ENCODE measurements at places on chromosomes 7 and 10.

GRCh38 chr10:87861566-87861952, 1.8 kb downstream of the KLLN start:
- no peak for DNase-seq

DNA sequence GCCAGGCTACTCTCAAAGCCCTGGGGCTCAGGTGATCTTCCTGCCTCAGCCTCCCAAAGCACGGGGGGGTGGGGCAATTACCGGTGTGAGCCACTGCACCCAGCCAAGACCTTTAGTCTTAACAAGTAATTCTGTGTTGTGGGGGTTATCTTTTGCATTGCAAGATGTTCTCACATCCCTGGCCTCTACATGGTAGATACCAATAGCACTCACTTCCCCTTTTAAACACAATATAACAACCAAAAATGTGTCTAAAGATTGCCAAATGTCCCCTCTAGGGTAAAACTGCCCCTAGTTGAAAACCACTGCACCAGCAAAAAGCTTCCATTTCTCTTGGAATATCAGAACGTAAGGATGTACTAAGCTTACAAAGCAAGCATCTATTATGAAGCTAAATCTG, 225.0 kb downstream of the CTNNA3 start:
- no peak for DNase-seq

- no peak for DNase-seq
Measured at GRCh38 chr7:44639671-44640321, 33.4 kb downstream of the OGDH start.

DNA sequence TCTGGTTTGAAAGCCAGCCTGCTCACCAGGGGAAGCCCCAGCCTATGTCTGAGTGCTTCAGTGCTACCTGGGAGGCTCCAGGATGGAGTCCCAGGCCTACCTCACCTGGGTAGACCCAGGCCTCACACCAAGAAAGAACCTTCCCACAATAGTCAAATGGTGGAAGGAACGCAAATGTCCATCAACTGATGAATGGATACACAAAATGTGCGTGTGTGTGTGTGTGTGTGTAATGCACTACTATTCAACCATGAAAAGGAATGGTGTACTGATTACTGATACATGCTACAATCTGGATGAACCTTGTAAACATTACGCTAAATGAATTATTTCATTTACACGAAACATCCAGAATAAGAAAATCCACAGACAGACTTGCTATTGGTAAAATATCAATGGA, 15.2 kb upstream of the ADRB1 start:
- DNase-seq: no peak

- no peak for DNase-seq
Measured at GRCh38 chr7:74293577-74293908, 4.3 kb downstream of the CLIP2 start.

- no peak for DNase-seq
Measured at GRCh38 chr7:441684-442421, 77.8 kb downstream of the PDGFA start.

GRCh38 chr7:12827219-12827821, 139.9 kb downstream of the ARL4A start:
- DNase-seq: no peak

GRCh38 chr10:133129071-133129858, 30.8 kb upstream of the KNDC1 start:
- DNase-seq: no peak

DNA sequence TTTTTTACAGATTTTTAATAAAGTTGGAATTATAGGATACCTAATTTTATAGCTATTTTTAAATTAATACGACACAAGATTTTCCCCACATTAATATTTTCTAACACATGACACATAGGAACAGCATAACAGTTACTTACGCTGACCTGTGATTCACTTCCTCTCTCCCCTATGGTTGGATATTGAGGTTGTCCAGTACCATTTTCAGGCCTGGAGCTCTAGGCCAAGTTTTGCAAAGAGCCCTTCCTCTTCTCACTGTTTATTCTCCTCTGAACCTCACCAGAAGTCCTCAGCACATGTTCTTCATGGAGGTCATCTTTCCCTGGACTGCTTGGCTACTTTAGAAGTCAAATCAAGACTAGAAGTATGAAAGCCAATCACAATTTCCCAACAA, 28.2 kb downstream of the LYZL1 start:
- no peak for DNase-seq

DNA sequence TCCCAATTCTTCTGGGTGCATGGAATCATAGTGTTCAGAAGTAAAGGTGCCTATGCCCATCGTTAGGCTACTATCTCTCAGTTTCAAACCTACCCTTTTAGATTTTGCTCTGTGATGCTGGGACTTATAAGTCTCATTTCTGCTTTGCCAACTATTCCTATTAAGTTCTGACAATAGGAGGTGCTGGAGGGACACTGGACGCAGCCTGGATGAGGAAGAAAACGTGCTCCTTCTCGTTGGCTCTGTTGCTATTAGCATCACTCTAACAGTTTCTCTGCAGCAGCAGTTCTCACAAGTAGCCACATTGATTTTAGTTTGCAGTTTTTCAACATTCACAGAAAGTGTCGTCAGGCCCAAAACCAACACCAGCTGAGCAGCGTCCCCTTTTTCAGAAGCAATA, 72.4 kb downstream of the ABCC2 start:
- no peak for DNase-seq

DNA sequence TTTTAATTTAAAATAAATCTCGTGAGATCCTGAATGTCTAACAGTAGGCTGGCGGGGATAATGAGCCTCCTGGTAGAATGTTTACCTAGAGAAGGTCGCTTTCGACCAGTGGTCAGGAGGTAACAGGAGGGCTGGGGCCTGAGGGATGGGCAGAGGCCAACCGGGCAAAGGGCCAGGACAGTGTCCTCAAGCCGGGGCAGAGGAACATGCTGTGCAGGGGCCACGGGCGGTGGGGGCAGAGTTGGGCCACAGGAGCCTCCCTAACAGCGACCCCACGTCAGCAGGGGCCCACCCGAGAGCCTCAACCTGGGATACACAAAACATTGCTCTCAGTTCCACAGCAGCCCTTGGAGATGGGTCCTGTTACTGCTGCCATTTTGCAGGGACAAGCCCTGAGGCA, 14.5 kb downstream of the CFAP46 start:
- no peak for DNase-seq

- no peak for DNase-seq
Measured at GRCh38 chr10:11625019-11625735, 13.7 kb upstream of the USP6NL start.

GRCh38 chr7:85457911-85458310, 271.1 kb upstream of the SEMA3D start:
- no peak for DNase-seq

DNA sequence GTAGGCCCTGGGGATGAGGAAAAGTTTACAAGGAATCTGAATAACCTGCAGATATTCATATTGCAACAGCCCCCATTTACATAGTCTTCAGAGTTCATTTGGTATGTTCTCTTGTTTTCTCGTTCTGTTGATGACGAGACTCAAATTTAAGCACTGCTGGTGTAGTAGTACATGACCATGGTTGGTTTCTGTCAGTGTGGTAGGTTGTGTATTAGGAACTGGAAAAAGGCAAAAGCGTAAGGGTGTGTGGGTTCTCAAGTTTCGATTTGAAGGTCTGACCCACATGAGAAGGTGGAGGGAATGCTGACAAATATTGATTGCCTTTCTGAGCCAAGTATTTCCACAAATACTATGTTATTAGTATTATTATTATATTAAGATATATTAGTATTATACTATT, 151.7 kb downstream of the AUTS2 start:
- no peak for DNase-seq

DNA sequence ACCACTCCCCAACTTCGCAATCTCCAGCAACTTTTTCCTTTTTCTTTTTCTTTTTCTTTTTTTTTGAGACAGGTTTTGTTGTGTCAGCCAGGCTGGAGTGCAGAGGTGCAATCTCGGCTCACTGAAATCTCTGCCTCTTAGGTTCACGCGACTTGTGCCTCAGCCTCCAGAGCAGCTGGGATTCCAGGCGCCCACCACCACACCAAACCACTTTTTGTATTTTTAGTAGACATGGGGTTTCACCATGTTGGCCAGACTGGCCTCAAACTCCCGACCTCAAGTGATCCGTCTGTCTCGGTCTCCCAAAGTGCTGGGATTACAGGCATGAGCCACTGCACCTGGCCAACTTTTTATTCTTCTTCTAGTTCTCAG, 55.0 kb downstream of the KIAA1549 start:
- no peak for DNase-seq

GRCh38 chr10:110437351-110437605, 60.4 kb upstream of the DUSP5 start:
- DNase-seq: no peak

- DNase-seq: no peak
Measured at GRCh38 chr10:6988654-6989053, 408.6 kb upstream of the PRKCQ start.

DNA sequence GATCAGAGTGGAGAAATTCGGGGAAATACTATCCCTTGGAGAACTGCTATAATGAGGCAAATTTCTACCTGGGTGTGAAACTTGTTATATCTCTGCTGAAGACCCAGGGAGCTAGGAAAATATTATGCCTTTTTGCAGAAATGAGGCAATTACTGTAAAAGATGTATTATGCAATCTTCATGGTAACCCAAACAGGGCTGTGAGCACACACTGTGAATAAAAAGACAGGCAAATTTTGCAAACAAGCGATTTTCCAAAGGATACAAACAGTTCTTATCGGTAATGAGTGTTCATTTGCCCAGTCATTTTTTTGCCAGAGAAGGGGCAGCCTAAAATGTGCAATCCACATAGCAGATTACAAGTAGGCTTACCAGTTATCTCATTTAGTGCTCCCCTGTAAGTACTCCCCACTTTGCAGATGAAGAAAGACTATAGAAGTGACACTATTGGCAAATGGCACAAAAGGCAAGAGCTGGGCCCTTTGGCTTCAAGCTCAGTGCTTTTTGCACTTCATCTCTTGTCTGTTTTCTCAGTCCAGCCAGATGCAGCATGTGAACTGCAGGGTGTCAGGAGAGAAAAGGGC, 205.8 kb downstream of the HECW1 start:
- DNase-seq: no peak

GRCh38 chr10:85315657-85316056, 987.3 kb downstream of the CCSER2 start:
- no peak for DNase-seq

GRCh38 chr10:121099592-121099991, 248.4 kb downstream of the WDR11 start:
- DNase-seq: no peak

- DNase-seq: no peak
Measured at GRCh38 chr10:46522295-46523118, 34.0 kb downstream of the GPRIN2 start.

GRCh38 chr10:132061030-132061429, 4.7 kb upstream of the JAKMIP3 start:
- no peak for DNase-seq

DNA sequence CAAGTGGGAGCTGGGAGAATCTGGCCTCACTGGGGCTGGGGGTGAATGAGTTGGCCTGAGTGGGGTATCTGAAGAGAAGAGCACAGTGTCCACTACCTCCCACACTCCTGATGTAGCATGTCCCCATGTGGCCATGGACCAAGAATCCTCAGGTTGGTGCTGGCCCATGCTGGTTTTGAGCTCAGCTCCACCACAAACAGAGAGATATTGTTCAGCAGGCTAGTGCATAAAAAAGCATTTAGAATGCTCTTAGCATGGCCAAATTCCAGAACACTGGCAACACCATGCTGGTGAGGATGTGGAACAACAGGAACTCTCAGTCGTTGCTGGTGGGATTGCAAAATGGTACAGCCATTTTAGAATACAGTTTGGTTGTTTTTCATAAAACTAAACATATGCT, 61.4 kb downstream of the FRMPD2 start:
- DNase-seq: no peak

DNA sequence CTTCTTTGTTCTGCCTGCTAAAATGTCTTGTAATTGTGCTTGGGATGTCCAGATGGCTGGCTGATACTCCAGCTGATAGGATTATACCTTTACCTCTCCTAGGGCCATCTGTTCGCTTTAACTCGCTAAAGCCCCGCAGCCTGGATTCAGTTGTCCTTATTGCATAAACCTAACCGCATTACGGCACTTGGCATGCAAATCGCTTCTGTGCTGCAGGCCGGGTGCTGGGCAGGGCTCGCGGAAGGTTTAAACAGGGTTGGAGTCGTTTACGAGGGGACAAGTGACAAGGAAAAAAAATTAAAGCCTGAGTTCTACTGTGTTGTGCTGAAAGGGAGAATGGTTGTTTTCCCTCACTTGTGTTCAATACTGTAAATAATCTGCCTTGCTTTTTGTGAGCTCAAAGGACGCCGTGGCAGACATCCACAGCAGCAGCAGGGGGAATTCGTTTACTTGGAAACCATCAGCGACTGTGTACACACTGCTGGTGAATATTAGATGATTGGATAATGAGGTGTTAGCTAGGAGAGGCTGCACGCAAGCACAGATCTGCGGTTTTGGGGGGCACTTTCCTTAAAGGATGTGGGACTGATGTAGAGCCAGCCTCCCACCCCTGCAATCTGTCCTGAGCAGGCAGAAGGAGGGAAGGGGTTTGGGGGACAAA, 93.0 kb downstream of the EBF3 start:
- DNase-seq: no peak

DNA sequence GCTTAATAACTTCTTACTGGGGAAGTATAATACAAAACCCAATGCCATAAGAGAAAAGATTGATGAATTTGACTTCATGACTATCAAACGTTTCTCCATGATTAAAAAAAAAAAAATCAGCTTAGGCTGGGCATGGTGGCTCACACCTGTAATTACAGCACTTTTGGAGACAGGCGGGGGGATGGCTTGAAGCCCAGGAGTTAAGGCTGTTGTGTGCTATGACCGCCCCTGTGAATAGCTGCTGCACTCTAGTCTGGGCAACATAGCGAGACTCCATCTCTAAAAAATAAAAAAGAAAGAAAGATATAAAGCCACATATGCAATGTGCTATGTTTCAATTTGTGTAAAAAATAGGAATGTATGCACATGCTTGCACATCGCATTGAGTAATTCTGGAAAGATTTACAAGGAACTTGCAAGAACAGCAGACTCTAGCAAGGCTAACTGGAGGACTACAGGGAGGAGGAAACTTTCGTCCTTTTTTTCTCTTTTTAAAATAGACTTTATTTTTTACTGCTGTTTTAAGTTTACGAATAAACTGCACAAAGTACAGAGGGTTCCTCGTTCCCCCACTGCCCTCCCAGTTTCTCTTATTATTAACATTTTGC, 10.3 kb upstream of the RARRES2 start:
- DNase-seq: no peak

DNA sequence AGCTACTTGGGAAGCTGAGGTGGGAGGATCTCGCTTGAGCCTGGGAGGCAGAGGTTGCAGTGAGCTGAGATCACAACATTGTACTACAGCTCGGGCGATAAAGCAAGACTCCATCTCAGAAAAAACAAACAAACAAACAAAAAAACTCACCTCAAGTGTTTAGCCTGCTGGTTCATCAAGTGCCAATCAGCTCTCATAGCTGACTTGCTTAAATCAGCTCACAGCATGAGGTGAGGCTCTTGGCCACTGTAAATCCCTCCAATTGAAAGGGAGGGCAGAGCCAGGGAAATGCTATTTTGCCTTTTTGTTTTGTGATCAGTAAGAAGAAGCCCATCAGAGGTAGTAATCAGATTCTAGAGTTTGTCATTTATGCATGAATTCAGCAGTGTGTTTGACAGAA, 112.3 kb downstream of the RAB11FIP2 start:
- DNase-seq: no peak

Measured in activated T-cell treated with anti-CD3 and anti-CD28 coated beads for 48 hours (primary cell).